Calu3 (cell line): ENCODE measurements at places on chromosomes 4 and X.

DNA sequence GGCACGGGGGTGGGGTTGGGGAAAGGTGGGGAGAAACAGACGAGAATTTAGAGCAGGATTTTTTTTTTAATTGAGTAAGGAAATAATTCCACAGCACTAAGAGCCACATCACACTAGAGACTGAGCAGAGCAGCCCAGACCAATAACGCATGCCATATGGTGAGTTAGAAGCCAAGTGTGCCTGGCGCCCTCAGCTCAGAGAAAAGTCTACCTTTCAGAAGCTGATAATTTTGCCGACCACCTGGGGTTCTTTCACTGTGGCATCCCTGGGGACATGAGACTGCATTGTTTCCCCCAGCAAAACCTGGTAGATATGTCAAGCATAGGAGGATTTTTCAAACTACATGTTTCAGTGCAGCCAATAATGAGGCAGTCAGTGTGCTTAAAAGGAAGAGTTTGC is 516.8 kb downstream of the SMARCA1 start:
- DNase-seq, result no peak

- no peak for DNase-seq
These were observed 134.3 kb upstream of the PPARGC1A start for GRCh38 chr4:24024157-24024556.

DNA sequence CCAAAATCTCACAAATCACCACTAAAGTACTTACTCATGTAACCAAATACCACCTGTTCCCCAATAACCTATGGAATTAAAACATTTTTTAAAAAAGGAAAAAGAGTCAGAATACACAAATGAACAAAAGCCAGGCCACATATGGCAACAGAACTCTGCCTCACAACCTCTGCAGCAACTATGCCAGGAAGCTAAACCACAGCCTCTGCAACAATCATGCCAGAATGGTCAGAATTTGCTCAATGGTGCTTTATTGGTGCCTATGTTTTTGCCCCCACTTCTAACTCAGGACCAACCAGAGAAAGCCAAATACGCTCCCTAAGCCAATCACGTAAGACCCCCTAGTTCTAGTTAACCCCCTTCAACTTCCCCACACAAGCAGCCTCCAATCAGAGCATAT is 69.6 kb downstream of the HOPX start:
- DNase-seq, result no peak

- DNase-seq, result no peak
These were observed 31.5 kb downstream of the RAI2 start for GRCh38 chrX:17829566-17829965.

- no peak for DNase-seq
These were observed 150.8 kb downstream of the FRAS1 start for GRCh38 chr4:78207951-78208350.

DNA sequence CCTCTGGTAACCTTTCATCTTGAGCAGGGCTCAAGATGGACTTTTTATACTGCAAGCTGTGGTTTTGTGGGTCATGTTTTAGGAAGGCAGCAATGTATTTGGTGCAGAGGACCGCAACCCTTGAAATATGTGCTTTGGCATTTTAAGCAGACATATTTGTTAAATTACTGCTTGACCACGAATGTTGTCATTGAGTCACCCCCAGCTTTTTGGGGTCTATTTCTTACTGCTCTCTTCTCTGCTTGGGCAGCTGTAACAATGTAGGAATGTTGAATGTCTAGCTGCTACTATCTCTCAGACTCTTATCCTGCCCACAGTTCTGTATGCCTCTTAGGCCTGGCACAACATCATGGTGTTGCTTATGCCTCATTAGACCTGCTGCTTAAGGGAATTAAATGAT is 6.0 kb downstream of the RBPJ start:
- DNase-seq, result no peak

DNA sequence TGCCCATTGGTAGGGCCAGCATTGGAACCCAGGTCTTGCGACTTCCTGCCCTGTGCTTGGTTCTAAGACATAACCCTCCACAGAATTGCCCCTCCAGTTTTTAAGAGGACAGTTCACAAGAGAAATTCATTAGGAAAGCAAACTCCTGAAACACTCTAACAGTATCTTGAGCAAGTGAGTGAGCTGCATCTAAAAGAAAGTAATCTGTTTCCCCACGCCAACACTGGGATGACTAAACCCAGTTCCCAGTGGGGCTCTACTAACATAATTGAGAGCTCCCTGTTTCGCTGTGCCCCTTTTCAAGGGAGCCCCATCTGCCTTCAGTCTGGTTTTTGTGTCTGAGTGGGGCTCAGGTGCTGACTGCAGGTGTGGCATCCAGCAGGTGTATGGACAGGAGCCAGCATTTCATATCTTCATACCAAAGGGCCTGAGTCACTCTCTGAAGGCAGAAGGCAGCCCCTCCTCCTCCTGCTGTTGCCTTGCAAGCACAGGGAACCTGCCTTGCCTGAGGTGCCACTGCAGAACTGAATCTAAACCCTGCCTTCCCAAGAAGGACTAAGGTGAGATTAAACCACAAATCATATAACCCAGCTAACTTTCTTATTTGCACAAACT is 8.0 kb downstream of the AMOT start:
- peak; percentile 81 for DNase-seq

- no peak for DNase-seq
These were observed 221.5 kb upstream of the NDST4 start for GRCh38 chr4:115334736-115335411.

- no peak for DNase-seq
These were observed 101.4 kb downstream of the FIP1L1 start for GRCh38 chr4:53478671-53479456.

DNA sequence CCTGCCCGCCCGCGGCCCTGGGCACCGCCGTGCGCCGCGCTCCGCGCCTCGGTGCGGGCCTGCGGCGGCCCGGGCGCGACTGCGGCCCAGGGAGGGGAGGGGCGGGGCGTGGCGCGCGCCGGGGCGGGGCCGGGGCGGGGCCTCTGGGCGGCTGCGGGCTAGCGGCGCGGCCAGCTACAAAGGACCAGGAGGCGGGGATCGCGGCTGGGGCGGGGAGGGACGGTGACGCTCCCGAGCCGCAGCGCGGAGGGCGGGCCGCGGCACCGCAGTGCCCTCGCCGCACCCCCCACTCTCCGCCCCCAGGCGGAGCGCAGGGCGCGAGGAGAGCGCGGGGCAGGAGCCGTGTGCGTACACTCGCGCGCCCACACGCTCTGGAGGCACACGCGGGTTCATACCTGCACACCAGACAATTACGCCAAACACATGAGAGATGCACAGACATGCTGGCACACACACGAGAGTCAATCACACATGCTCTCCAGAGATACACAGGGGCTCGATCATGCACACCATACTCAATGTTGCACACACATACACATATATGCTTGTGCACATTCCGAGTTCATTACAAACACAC is at the start of gene CRMP1:
Gene CRMP1 (minus strand): TSS at position 83 of the 577 bp plus-strand sequence. CDS start 117 bp downstream, outside the sequence.
- no peak for DNase-seq

- DNase-seq, result no peak
These were observed 21.7 kb downstream of the DDIT4L start for GRCh38 chr4:100168521-100168920.

GRCh38 chrX:2848871-2849301 is 20.2 kb downstream of the GYG2 start:
- DNase-seq, result no peak

GRCh38 chr4:109010521-109010920 is 247.7 kb upstream of the ETNPPL start:
- no peak for DNase-seq

DNA sequence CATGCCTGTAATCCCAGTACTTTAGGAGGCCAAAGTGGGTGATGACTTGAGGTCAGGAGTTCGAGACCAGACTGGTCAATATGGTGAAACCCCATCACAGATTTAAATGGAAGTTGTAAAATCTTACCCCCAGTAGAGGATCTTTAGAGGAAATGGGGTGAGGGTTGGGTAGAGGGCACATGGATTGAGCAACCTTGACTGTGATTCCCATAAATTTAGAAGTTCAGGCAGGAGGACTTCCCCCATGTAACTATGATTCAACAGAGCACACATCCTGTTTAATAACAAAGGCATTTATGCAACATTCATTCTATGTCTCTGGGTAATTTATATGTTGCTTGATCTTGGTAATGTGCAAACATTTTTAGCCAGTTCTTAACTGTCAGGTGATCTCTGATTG is 143.1 kb downstream of the RBM47 start:
- DNase-seq, result no peak

GRCh38 chr4:188005561-188005960 is 10.0 kb downstream of the ZFP42 start:
- DNase-seq, result no peak

DNA sequence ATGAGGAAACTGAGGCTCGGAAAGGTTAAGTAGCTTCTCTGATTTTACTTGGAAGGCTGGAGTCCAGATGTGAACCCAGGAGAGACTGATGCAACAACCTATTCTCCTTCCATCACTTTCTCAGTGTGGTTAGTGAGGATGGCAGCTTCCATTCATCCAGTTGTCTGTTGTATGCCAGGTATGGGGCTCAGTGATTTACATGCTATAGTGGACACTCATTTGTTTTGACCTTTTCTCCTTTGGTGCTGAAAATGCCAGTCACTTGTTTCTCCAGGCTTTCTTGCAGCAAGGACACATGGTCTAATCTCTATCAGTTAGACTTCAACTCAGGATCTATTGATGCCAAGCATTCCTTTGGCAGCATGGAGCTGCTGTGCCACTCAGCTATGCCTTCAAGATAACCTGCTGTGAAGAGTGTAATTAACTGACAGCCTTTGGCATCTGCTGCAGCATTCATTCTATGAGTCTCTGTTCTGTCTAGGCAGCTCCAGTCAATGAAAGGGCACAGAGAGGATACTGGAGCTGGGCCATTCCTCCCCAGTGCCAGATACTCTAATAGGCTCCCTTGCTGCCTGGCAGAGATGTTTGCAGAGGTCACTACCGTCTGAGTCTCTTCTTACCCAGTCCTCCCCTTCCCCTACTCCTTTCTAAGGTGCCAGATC is 11.0 kb upstream of the CWH43 start:
- DNase-seq, result no peak

- peak; percentile 75 for DNase-seq
These were observed 100.8 kb downstream of the SPIN4 start for GRCh38 chrX:63250253-63250868.

DNA sequence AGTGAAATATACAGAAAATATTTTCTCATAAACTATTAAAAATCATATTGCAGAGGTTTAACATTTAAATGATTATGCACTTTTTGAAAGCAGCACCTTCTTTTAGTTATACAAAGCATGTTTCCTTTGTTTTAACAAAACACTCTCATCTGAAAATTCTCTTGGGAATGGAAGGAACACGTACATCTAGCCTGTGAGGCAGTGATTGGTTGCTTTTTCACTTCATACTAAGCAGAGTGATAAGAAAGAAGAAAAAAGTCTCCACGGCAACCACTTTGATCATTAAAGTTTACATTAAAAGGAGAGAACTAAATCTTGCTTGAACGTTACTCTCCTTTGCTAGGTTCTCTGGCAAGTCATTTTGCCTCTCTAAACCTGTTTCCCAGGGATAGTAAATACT is 41.7 kb upstream of the H2AZ1 start:
- DNase-seq, result no peak

DNA sequence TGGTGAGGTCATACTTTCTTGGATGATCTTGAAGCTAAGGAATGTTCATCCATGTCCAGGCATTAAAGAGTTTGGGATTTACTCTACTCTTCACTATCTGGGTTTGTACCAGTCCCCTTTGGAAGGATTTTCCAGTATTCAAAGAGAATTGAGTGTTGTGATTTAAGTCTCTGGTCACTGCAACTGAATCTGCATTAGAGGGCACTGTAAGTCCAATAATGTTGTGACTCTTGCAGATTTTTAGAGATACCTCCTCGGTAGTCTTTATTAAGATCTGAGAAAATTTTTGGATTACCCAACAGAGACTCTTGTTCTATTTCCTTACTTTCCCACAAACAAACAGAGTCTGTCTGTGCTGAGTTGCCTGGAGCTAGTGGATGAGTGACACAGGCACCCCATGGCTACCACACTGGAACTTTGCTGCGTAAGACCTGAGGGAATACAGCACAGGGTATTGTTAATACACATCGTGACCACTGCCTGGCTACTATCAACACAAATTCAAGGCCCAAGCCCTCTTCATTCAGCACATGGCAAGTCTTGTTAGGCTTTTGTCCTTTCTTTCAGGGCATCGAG is 357.1 kb upstream of the KLHL4 start:
- DNase-seq, result no peak

DNA sequence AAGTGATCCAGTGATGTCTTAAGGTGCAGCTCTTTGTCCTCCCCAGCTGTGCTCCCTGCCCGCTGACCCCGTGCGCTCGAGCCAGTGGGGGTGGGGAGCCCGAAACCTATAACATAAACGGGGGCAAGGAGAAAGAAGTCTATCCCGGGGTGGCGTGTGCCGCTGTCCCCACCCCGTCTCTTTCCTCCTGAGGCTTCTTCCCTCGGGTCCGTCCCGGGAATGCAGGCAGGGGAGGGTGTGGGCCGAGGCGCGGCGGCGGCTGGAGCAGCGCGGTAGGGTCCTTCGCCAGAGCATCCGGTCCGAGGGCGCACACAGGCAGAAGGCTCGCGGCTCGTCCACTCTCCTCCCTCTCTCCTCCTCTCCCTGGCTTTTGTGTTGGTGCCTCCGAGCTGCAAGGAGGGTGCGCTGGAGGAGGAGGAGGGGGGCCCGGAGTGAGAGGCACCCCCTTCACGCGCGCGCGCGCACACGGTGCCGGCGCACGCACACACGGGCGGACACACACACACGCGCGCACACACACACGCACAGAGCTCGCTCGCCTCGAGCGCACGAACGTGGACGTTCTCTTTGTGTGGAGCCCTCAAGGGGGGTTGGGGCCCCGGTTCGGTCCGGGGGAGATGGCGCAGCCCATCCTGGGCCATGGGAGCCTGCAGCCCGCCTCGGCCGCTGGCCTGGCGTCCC is at the start of gene RAB33A:
Gene RAB33A (plus strand): TSS at position 517 of the 681 bp plus-strand sequence. CDS start 101 bp downstream, at position 618.
- DNase-seq, result peak; percentile 4

DNA sequence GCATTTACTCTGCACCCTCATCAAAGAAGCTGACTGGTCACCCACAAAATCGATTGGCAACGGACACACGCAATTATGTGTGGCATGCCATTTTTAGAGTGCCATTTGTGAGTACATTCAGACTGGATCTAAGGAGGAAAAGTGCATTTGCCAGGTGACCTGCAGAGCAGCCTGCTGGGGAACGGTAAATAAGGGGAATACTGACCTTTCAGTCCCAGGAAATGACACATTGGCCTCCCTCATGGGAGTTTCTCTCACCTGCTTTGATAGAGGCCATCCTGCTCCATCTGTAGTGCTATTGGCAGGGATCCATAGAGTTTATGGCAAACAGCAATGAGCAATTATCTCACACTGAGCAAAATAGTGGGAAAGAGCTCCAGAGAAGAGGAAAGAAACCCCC is 127.8 kb downstream of the DDX53 start:
- no peak for DNase-seq

DNA sequence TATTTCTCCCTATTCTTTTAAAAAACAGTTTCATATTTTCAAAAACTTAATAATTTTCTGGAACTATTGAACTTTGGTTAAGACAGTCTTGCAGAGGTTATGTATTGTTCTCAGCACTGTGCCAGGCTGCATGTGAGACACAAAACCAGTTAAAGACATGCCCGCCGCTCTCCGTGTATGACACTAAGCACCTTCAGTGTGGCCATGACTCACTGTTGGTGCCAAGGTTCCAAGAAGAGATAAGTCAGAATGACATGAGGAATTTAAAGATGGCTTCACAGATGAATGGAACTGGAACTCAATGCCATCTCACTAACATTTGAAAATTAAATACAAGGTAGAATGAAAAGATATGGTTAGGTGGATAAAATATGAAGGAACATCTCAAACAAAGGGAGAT is 525.5 kb upstream of the ZFP42 start:
- DNase-seq, result no peak

GRCh38 chr4:139774759-139775487 is 109.3 kb downstream of the MGST2 start:
- no peak for DNase-seq

GRCh38 chrX:144681501-144681900 is 565.8 kb upstream of the SPANXN1 start:
- DNase-seq, result no peak

GRCh38 chr4:164571593-164572390 is 182.1 kb upstream of the SMIM31 start:
- no peak for DNase-seq
